ENCODE measurements at places on chromosomes 6 and 20.
A peak's percentile ranks its signal among the peaks of the same experiment; 100 is the strongest.

GRCh38 chr6:111482188-111482958 is 645 bp downstream of the REV3L start:
- DNase-seq = peak; percentile 26

DNA sequence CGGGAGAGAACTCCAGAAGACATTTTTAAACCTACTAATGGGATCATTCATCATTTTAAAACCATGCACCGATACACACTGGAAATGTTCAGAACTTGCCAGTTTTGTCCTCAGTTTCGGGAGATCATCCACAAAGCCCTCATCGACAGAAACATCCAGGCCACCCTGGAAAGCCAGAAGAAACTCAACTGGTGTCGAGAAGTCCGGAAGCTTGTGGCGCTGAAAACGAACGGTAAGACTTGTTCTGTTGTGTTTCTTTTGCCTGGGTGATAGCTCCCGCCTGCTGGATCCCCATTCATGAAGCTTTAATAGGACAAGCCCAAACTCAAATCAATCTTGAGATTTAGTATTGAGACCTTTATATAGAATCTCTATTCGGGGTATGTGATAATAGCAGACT is 4.2 kb downstream of the TNFAIP3 start:
- DNase-seq = no peak

DNA sequence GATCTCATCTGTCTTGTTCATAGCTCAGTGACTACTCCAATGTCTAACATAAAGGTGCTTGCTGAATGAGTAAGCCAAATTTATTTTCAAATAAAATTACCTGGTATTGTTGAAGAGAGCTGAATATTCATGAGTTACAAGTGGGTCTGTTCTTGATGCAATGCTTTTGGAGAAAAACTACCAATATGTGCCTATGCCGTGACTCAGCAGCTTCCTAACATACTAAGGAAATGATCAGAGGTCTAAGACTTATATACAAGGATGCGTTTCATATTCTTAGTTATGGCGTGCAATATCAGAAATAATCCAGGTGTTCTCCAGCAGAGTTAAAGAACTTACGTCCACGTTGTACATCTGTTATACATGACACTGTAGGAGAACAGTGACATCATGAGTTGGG is 5.1 kb downstream of the FAM120B start:
- no peak for DNase-seq

- no peak for DNase-seq
Observed at GRCh38 chr6:158439255-158439654, 120.6 kb upstream of the TMEM181 start.

- no peak for DNase-seq
Observed at GRCh38 chr6:27547157-27548075, 74.5 kb upstream of the ZNF184 start.

DNA sequence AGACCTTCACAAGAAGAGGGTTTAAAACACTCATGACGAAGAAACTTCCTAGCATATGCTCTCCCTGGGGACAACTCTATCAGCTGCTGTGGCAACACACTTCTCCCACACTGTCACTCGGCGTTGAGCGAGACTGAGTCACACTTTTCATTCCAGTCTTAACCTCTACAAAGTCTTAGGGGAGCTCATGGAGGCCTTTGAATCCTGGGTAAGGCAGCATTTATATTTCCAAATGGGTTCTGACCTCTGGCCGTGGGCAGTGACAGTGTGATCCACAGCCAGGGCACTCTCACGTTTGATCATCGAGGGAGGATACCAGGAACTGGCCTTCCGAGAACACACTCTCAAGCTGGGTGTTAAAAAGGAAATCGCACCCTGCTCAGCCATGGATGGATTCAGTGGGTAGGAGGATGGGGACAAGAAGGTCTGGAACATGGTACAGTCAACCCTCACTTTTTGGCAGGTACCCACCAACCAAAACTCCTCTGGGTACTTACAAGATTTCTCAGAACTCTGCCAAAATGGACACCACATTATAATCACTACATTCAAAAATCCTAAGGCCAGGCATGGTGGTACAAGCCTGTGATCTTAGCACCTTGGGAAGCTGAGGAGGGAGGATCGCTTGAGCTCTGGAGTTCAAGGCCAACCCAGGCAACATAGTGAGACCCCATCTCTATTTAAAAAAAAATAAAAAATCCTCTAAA is 19.6 kb downstream of the RRBP1 start:
- no peak for DNase-seq

GRCh38 chr20:8007490-8007889 is 12.1 kb downstream of the TMX4 start:
- DNase-seq = no peak

DNA sequence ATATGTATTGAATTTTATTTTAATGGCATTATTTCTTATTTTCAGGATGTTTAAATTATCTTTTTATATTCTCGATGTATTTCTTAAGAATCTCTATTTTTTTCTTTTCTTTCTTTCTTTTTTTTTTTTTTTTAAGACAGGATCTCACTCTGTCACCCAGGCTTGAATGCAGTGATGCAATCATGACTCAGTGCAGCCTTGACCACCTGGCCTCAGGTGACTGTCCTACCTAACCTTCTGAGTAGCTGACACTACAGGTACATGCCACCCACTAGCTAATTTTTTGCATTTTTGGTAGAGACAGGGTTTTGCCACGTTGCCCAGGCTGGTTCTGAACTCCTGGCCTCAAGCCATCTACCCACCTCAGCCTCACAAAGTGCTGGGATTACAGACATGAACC is 143.8 kb upstream of the LAMA2 start:
- no peak for DNase-seq

GRCh38 chr20:4025679-4026078 is 10.3 kb upstream of the RNF24 start:
- DNase-seq = no peak

DNA sequence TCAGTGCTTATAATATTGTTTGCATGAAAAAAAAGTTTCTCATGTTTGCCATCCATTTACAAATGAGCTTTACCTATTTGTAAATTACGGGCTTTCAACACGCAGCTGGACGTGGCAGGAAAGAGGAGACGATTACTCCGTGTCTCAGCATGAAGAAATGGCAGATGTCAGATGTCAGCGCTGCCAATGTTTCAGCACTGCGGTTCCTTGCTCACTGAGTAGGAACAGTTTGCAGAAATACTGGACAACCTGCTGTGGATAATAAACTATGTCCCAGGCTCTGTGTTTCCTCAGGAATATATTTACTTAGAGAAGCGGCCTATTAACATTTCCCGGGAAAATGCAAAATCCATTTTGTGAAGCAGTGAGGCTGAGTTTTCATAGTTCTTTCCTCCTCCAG is 22.7 kb downstream of the RAMACL start:
- DNase-seq = no peak

- no peak for DNase-seq
Observed at GRCh38 chr6:143482593-143482992, 28.9 kb downstream of the FUCA2 start.

- DNase-seq = no peak
Observed at GRCh38 chr6:166533205-166533824, 53.2 kb downstream of the RAMACL start.

All from T-helper 2 cell (primary cell).